ENCODE measurements at places on chromosomes 6 and 20.

- no peak for DNase-seq
These were observed 4.4 kb downstream of the GSS start for GRCh38 chr20:34951252-34951651.

- DNase-seq = no peak
These were observed 565.0 kb upstream of the ADGRB3 start for GRCh38 chr6:68069921-68070710.

GRCh38 chr20:1535420-1536175 lies 21.9 kb downstream of the SIRPD start:
- DNase-seq = no peak

DNA sequence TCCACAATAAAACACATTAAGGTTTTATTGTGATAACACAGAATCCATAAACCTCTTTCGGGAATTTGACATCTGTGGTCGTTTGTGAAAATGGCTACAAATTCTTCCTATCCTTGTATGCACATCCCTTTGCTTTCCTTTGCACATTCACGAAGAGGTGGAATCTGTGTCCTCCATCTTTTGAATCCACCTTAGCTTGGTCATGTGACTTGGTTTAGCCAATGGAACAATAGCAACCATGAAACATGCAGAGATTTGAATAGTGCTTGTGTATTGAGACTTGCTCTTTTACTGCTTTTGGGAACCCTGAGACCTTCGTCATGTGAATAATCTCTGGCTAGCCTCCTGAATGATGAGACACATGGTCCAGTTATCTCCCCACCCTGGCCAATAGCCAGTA lies 49.7 kb upstream of the NOP56 start:
- no peak for DNase-seq

DNA sequence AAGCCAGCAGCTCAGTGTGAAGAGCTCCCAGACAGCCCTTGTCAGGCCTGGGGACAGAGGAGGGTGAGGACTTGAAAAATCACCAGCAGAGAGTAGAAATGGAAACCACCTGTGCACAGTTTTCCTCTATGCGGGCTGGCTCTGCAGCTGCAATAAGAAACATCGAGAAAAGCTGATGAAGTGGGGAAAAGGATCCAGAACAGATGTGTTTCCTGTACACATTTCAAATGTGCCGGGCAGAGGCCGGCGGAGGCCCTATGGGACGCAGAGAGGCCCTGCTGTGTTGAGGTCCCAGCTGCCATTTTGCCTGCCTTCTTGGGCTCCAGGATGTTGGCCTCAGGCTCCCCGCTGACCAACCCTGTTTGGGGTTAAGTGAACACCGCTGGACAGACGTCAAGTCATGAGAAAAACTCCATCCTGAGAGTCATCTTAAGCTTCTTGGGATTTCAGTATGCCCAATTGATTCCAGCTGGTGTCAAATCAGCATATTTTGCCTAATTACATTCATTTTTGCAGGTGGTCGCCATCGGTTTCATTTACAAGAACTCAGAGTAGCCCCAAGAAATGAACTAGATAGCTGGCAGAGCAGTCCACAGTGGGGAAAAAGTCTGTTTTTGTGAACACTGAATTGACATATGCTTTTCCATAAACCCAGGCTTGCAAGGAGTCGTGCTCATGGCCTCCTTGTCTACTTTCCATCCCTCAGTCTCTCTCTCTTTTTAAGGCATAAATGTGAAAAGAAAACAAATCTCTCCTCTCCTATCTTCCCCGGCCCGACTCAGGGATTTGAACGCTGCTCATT lies 150.4 kb upstream of the PHACTR3 start:
- DNase-seq = no peak

GRCh38 chr6:156391061-156391672 lies 386.0 kb upstream of the ARID1B start:
- DNase-seq = no peak

DNA sequence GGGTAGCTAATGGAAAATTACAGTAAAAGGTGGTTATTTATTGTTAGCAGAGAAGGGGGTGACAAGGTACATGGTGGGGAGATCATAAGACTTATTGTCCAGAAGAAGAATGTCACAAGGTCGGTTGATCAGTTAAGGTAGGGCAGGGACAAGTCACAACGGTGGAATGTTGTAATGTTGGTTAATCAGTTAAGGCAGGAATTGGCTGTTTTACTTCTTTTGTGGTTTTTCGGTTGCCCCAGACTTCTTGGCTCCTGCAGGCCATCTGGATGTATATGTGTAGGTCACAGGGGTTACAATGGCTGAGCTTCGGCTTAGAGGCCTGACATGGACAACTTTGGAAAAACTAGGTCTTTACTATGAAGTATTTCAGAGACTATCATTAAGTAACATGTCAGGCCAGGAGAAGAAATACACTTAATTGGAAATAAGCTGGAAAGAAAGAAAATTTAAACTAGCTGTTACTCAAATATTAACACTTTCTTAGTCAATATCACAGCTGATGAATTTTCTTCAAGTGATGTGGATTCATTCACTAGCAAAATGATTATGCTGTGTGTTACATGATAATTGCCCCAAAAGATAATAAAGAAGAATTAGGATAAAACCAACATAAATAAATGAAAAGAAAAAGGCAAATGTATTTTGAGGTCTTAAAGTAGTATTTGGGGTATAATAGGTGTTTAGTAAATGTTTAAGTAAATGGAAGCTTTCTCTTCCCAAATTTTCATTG lies 4.4 kb downstream of the AIG1 start:
- DNase-seq = no peak

DNA sequence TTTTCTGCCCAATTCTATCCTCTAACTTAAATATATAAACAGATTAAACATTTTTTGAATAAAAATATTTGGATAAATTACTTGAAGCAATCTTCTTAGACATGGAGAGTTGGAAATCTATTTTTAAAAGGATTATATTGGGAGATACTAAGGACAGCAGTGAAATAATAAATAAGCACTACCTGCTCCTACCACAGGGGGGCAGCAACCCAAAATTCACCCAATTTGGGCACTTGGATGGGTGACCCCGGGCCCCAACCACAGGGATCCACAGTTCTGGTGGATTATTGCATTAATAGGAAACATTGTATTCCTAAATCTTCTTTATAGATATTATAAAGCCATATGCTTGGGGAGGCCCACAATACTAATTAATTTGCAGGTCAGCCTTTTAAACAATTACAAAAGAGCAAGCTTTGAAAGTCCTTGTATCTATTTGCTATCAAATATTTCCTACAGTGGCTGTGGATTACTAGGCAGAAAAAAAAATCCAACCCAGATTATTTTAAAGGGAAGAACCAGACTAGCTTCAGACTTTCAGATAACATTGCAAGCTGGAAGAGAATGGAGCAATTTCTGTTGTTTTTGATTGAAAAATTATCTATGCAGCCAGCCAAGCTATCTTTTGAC lies 66.4 kb upstream of the PDE10A start:
- no peak for DNase-seq

- no peak for DNase-seq
These were observed 1.7 kb downstream of the APMAP start for GRCh38 chr20:24990810-24991252.

- no peak for DNase-seq
These were observed 644.2 kb upstream of the GJE1 start for GRCh38 chr6:141488488-141488887.

GRCh38 chr6:150198532-150198931 lies 55.7 kb downstream of the PPP1R14C start:
- DNase-seq = no peak

DNA sequence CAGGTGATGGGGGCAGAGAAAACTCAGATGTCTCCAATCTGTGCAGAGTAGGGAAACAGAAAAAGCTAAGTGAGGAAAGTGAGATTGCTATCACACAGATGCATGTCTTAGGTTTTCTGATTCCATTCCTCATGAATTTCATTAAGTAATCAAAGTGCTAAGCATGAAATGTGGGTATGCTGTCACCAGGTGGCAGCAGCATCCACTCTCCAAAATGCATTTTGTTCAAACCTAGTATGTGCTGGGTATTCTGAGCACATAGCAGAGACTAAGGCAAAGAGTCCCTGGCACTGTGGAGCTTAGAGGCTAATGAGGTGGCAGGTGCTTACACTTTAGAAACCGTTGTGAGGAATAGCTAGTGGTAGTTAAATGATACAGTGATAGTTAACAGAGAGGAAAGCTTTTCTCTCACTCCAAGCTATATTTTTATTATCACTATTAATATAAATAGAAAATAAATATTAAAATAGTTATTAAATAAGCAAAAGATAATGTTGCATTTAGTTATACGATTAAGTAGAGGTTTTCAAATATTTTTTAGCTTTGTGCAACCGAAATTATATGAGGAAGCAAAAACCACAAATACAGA lies 179.5 kb downstream of the CDH26 start:
- no peak for DNase-seq

DNA sequence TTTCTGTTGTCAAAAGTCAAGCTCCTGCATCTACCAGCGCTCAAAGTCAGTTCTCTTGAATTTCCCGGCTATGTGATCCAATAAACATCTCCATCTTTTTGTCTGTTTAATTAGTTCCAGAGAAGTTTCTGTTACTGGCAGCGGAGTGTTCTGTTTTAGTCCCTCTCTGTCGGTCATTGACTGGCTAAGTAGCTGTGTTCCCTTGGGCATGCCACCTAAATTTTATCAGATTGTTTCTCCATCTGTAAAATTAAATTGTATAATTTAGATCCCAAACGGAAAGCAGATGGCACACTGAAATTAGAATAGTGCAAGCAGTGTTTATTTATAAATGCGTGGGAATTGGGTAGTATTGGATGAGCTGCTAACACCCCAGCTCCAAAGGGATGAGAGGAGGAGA lies 29.7 kb upstream of the PRL start:
- DNase-seq = no peak

GRCh38 chr6:53520320-53520928 lies 24.5 kb downstream of the GCLC start:
- DNase-seq = no peak

GRCh38 chr6:68730291-68731054 lies 95.4 kb downstream of the ADGRB3 start:
- no peak for DNase-seq

DNA sequence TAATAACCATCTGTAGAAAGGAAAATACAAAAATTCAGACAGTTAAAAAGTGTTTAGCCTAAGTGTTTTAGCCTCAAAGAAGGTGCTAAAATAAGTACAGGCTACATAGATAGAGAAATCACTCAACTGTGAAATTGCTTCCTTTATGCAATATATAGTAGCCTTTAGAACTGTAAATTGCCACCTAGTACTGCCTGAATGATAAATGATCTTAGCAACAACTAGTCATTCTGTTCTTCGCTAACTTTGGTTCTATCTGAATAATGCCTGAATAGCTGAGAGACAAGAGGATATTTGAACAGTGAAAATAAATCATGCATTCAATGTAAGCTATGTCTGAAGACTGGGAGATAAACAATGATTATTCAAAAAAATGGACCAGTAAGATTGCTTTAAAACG lies 603.3 kb upstream of the PTCHD4 start:
- DNase-seq = no peak

DNA sequence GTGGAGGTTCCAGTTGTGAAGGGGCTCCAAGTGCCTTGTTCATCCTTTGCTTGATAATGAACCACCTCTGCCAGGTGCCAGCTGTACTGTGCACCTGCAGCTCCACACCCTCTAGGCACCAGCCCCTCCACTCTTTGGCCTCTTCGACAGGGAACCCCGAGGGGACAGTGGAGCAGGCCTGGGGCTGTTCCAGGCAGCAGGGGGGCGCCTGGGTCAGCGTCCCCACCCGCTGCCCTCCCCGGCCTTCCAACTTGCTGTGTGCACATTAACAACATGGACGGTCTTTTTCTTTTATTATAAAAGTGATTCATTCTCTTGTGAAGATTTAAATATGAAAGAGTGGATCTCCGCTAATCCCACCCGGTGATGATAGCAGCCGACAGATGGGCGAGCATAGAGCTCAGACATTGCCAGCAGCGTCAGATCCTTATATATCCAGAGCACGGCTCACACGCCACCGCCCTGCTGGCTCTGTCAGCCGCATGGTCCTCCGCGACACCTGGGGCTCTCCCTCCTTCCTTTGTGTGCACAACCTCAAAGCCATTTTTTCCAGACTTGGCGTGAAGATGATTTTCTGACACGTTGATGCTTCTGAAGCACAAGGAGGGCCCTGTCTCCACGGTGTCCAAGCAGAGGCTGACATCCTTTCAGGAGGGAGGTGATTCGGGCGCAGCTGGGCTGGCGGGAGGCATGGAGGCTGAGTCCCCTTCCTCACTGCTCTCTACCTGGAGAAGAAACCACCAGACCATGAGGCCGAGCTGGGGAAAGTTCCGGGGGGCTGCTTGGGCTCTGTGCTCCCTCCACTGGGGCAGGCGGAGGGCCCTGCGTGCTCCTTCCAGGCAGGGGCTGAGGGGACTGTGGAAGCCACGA lies 22.2 kb upstream of the MRGBP start:
- DNase-seq = no peak

DNA sequence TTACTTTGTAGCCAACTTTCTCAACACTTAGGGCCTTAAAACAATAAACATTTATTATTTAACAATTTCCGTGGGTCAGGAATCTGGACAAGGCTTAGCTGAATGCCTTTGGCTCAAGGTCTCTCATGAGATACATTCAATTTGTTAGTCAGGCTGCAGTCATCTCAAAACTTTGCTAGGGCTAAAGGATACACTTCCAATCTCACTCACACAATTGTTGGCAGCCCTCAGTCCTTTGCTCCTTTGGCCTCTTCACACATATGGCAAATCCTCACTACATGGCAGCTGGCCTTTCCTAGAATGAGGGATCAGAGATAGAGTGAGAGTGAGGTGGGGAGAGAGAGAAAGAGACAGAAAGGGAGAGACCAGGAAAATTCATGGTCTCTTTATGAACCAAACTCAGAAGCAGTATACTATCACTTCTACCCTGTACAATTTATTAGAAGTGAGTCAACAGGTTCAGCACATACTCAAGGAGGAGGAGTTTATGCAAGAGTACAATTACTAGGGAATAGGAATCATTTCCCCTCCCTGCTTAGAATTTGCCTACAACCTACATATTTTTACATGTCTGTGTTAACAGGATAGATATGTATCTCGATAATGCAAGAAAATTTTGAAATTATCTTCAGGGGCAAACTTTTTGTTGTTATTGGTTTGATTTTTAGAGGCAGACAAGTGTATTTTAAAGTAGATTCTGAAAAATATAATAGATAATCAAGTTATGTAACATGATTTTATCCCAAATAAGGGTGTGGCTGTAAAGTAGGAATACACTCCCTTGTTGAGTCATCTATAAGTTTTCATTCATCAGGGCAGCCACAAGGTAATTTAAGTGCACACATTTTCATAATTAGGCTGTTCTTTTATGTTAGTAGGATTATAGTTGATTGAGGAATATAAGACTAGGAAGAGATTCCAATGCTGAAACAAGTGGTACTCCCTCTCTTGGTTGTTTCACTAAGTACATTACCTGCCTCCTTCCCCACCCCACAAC lies 85.9 kb upstream of the HMGCLL1 start:
- no peak for DNase-seq
